ENCODE measurements at places on chromosomes 12 and 14.

- DNase-seq = no peak
Observed at GRCh38 chr12:70288817-70289216, 45.6 kb downstream of the CNOT2 start.

DNA sequence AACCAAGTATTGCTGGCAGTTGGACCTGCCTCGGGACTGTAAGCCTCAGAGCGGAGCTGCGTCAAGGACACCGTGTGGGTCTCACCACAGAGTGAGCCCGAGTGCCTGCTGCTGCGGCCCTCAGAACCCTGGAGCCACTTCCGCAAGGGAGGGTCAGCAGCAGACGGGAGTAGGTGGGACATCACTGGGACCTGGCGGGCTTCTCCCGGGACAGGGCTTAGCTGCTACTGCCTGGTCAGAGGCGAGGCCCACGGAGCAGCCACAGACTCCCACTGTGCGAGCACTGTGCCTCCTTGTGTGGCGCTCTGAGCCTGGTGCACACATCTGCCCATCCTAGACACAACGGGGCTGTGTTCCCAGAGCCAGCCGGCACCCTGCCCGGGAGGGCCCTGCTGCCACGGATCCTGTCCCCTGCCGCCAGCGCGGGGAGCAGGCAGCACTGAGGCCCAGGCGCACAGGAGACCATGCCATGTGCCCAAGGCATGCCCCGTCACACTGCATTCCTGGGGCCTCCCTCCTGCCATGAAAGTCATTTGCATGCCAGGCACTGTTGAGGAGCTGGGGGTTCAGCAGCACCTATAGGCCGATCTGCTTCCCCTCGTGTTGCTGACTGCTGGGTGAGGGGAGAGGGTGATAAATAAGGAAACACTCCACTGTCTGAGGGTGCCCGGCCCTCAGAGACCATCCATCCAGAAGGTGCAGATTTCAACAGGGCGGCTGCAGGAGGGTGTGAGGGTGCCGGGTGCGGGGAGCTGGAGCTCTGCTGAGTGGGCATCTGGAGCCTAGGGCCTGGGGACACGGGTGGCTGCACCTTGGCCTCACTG lies 10.0 kb downstream of the HIP1R start:
- DNase-seq = no peak

GRCh38 chr12:79388011-79388410 lies 302.8 kb downstream of the PAWR start:
- DNase-seq = no peak

DNA sequence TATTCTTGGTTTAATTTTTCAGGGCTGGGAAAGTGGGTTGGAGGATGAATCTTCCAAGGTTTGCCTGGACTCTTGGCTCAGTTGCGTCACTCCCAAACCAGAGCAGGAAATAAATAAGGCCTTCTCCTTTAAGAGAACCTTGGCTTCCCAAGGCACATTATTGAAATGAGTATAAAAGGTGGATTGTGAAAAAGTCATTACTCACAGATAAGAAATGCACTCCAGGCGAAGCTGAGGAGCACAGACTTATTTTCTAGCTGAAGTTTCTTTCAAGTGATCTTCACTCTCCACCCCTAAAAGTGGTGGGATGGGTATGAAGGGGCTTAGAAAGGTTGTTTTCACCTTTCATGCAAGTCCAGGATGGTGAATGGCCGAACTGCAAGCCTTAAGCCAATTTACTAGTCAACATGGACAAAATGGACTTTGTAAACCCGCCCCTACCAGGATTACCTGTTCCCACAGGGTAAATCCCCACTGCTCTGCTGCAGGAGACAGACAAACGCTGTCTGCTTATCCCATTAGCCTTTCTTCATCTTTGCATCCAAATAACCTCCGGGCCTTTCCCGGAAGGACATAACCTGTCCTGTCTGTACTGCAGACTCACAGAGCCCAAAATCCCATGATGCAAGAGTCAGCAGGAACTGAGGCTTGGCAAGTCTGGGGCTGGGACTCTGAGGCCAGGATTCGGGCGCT lies 207.6 kb downstream of the BCL11B start:
- DNase-seq = no peak

DNA sequence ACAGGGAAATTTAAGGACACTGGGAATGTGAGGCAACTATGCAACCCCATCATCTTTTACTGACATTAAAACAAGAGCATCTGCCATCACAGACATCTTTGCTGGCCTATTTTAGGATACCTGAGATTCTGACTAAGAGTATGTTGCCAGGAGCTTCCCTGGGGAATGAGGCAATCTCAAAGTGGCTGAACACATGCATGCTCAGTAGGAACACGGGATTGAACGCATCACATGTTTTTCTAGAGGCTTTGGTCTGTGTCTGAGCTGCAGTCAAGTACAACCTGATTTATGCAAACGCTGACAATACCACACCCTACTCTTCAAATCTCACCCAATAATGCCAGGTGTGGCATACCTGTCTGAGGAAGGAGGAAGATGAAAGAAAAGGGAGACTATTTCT lies 416.5 kb downstream of the NELL2 start:
- DNase-seq = no peak

- DNase-seq = no peak
Observed at GRCh38 chr14:89277203-89277602, 139.8 kb downstream of the FOXN3 start.

GRCh38 chr14:94316692-94317091 lies 6.4 kb downstream of the SERPINA6 start:
- DNase-seq = no peak

GRCh38 chr12:4766445-4766844 lies 46.2 kb downstream of the GALNT8 start:
- DNase-seq = no peak

- no peak for DNase-seq
Observed at GRCh38 chr12:45575823-45576475, 153.6 kb upstream of the ARID2 start.

DNA sequence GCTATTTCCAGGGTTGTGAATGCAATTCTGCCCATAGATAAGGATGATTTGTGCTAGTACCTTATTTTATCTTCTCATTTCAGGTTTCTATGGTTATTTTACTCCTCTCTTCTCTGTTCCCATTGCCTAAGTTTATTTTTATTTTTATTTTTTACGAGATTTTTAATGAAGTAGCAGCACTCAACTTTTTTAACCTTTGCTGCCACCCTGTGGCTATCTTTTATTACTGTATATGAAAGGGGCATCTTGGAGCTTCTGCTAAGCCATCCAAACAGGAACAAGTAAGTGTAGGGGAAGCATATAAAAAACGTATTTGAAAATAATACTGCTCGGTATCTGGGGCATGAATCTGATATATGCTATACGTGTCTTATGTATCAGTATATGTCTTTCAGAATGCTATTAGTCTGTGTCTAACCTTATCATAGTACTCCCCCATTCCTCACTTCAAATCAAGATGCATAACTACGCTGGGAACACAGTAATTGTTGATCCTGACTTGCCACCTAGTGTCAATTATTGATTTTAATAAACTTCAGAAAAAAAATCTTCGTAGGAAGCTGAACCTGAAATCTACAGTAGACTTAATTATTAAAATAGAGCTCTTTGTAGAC lies 60.3 kb downstream of the KLRG1 start:
- DNase-seq = no peak

DNA sequence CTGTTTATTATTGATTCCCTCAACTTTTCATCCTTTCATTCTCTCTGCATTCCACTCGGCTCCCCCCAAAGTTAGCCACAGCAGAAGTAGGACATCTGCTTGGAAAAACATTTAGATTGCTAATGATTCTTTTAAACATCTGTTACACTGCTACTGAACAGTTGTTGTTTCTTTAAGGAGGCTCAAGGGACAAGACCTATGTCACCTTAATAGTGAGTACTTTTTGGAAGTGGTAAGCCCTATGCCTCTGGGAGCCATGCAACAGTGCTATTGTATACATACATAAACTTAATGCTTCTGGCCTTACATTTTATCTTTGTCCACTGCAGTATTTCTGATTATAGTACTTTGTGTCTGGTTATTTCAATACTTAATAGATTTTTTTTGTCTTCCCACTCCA lies 628.2 kb upstream of the FOXG1 start:
- DNase-seq = no peak

DNA sequence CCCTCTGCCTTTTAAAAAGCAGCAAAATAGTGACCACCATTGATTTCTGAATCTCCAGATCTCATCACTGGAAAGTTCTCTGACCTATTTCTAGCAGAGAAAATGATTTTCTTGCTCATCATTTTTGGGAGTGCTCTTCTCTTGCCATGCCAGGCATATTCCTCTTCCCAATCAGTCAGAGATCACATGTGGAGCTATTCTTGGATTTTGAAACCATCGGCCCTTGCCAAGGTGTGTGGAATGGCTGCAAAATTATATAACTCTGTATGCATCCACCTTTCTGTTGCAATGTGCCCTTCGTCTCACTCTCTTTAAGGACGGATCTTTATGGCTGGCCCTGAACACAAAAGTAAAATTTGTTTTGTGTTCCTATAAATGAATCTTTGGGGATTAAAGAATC lies 25.5 kb upstream of the LDHB start:
- no peak for DNase-seq

DNA sequence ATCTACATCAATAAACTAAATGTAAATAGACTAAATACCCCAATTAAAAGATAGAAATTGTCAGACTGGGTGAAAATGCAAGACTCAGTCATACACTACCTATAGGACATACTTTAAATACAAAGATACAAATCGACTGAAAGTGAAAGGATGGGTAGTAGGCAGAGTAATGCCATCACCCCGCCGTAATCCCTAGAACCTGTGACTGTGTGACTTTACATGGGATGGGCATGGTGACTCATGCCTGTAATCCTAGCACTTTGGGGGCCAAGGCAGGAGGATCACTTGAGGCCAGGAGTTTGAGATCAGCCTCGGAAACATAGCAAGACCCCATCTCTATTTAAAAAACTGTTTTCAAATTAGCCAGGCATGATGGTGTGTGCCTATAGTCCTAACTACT lies 2.6 kb upstream of the EVL start:
- DNase-seq = no peak

- DNase-seq = no peak
Observed at GRCh38 chr14:51880835-51881580, 20.6 kb downstream of the GNG2 start.

GRCh38 chr12:60014436-60014835 lies 418.6 kb downstream of the SLC16A7 start:
- DNase-seq = no peak

DNA sequence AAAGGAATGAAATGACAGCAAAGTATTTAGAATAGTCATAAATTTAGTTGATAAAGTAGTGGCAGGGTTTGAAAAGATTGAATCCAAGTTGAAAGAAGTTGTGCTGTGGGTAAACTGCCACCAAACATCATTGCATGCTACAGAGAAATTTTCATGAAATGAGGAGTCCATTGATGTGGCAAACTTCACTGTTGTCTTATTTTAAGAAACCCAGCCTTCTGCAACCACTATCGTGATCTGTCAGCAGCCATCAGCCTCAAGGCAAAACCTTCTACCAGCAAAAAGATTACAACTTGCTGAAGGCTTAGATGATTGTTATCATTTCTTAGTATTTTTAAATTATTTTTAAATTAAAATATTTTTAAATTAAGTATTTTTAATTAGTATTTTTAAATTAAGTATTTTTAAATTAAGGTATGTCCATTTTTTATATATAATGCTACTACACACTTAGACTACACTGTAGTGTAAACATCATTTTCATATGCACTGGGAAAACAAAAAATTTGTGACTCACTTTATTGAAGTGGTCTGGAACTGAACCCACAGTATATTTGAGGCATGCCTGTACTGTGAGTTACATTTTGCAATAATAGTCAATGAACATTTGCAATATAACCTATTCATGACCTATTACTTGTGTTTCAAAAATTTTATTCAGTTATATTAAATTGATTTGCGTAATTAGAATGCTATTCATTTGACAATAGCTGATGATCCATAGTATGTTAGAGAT lies 67.2 kb upstream of the SYT1 start:
- no peak for DNase-seq

GRCh38 chr14:106372870-106373652 lies 846.7 kb downstream of the TMEM121 start:
- no peak for DNase-seq

- no peak for DNase-seq
Observed at GRCh38 chr14:95509495-95509894, 7.0 kb downstream of the SYNE3 start.

DNA sequence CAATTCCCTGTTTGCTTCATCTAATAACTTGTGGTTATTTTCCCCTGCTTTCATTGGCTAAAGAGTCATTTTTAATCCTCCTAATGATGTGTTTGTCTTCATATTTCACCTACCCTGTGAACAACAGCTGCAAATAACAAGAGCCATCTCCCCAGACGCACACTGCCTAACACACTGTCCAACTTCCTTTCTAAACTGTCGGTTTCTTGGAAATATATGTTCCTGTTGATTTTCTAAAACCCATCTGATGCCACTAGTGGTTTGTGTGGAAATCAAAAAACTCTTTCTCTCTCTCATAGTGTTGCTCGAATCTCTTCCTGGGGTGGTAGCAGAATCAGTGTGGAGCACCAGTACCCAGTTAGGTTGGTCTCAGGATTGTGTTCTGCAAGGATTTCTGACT lies 226.9 kb downstream of the EPS8 start:
- DNase-seq = no peak

GRCh38 chr12:12036901-12037300 lies 33.8 kb upstream of the BCL2L14 start:
- DNase-seq = no peak

GRCh38 chr12:22459838-22460490 lies 84.4 kb downstream of the C2CD5 start:
- DNase-seq = no peak

DNA sequence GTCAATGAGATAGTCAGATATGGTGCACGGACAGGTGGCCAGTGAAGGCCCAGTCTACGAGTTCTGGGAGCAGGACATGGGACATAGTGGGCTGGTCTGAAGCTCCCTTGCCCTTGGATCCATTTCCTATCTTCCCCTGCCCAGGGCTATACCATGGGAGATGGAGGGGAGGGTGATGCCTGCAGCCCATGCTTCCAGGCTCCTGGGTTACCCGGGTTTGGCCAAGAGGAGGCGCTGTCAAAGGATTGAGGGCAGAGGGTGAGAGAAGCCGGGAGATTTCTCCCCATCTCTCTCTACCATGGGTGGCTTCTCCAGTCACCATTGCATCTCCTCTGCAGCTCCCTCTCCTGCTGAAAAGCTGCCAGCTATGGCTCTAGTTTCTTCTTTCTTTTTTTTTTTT lies 52.8 kb upstream of the LHX5 start:
- no peak for DNase-seq

- DNase-seq = no peak
Observed at GRCh38 chr14:50410921-50411320, 14.2 kb upstream of the CDKL1 start.

DNA sequence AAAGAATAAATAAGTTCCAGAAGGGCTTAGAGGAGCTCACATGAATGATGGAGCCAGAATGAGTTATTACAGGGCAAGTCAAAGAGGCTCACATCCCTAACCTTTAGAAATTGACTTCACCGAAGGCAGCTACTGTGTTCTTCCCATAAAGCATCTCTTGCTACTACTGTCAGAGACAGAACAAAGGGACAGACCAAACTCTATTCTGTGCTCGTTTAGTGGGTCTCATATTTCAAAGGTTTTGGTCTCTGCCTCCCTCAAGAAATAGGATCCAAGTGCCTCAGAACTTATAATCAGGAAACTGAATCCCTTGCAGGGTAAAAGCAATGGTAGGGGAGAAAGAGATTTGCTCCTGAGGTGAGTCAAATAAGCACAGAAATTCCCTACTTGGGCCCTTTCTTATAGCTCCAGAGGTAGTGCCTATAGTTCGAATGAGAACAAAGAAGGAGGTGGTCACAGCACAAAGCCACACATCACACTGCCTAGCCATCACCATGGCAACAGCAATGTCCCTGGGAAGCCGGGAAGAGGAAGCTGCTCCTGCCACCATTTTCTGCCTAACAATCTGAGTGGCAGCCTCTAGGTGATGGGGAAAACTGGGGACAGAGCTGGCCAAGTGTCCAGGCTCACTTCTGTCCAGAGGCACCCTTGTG lies 294.9 kb downstream of the FOXN3 start:
- DNase-seq = no peak
